ENCODE measurements at places on chromosomes 12 and 14. TPM values are rescaled to one million over a fixed set of nuclear protein-coding genes. Genes with fewer than 3 reads are reported as not detected.

Gene RNF212B
- not detected for total RNA-seq

Gene PPFIBP1
- 101 TPM for total RNA-seq

Gene AKAP3
- total RNA-seq: 3.3 TPM

GRCh38 chr14:31127690-31128089 lies 79.9 kb downstream of the HECTD1 start:
- no peak for DNase-seq

DNA sequence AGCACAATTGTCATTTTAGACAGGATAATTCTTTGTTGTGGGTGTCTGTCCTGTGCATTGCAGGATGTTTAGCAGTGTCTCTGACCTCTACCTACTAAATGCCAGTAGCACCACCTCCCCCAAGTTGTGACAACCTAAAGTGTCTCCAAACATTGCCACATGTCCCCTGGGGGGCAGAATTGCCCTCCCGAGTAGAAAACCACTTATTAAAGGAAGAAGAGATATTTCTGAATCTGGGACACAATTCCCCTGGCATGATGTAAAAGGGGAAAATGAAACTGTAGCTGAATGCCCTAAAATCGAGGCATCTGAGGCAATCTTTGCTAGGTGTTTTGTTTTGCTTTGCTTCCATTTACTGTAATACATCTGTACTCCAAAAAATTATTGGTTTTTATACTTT lies 116.8 kb upstream of the NAP1L1 start:
- DNase-seq: no peak

DNA sequence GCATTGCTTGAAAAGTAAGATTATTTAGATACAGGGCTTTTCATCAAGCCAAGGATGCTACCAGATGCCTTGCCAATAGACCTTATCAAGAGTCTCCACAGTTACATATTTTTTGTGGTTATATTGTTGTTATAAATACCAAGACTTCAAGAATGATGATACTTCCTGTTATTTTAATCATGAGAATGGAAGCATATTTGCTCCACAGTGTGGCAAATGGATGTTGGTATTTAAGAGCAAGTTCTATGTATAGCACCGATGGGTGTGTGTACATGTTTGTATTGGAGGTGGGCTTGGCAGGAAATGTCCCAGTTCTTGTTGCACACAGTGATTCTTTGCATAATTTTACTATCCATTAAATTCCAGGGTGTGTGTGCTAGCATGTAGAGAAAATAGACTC lies 4.4 kb upstream of the NID2 start:
- DNase-seq: no peak

GRCh38 chr12:6535960-6536847 lies 1.9 kb downstream of the GAPDH start:
- DNase-seq: peak; percentile 32

DNA sequence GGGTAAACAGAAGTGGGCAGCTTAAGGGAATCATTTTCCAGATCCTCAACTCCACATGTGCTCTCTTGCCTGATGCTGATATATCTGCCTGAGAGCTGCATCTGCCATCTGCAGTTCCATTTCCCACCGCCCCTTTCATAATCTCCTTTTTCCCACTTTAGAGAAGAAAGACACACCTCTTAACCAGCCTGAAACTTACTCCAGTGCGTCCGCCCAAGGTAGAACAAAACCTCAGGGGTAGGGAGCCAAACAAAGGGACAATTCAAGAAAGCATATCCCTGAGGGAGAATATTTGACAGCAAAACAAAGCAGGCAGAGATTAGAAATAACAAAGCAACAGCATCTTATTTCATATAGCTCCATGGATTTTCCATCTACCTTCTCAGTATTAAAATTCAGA lies 4.3 kb downstream of the MDM1 start:
- no peak for DNase-seq
